ENCODE measurements at places on chromosomes 11 and 22.

GRCh38 chr11:68213555-68214172, 568 bp upstream of the KMT5B start:
- peak; percentile 97 for DNase-seq

DNA sequence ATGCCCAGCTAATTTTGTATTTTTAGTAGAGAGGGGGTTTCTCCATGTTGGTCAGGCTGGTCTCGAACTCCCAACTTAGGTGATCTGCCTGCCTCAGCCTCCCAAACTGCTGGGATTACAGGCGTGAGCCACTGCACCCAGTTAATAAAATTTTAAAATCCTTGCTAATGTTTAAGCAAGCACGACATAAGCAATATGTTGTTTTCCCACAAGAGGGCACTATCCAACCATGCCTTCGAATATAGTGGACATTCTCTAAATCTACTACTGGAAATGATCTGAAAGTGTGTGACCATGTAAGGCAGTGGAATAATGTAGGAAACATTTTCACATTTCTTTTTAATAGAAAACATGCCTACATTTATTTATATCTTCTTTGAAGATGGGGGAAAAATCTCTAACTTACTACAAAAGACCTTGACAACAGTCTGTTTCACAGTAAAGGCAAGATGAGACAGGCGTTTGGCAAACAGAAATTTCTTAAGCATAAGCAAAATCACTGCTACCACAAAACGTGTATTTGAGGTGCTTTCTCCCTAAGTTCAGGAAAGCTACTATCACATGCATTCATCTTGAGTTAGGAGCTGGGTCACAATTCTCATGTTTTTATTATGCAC, 38.2 kb downstream of the PITPNB start:
- no peak for DNase-seq

- DNase-seq: no peak
Measured at GRCh38 chr11:105960252-105961245, 61.5 kb downstream of the MSANTD4 start.

- no peak for DNase-seq
Measured at GRCh38 chr22:24481641-24482040, 13.5 kb upstream of the UPB1 start.

GRCh38 chr11:71248656-71249055, 3.7 kb downstream of the SHANK2 start:
- no peak for DNase-seq

GRCh38 chr11:111707039-111707690, 59.0 kb downstream of the PPP2R1B start:
- peak; percentile 82 for DNase-seq

- DNase-seq: no peak
Measured at GRCh38 chr22:35103761-35104160, 37.8 kb downstream of the ISX start.

DNA sequence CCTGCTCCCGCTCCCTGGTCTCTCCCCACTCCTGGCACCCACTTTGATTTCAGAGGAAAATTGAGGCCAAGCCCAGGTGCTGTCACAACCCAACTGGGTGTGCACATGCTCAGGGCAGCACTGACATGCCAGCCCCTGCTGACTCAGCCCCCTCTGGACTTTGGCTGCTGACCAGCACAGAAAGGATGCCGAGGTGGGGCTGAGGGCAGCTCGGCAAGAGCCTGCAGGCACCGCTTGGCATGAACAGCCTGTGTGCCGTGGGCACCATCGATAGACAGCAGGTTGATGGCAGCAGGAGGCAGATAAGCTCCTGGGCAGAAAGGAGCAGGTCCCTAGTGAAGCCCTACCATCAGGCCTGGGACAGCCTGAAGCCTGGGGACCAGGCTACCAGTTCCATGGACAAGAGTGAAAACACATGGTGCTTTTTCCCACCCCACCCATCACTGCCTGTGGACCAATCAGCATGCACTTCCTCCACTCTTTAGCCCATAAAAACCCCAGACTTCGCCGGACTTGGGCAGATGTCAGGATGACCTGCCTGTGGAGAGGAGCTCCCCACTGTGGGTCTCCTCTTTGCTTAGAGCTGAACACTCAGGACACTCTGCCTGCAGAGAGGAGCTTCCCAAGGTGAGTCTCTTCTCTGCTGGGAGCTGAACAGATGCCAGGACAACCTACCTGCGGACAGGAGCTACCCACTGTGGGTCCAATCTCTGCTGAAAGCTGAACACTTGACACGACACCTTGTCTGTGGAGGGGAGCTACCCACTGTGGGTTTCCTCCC, 832.3 kb downstream of the DLG2 start:
- no peak for DNase-seq

GRCh38 chr11:134045799-134046635, 22.9 kb upstream of the JAM3 start:
- no peak for DNase-seq

GRCh38 chr11:26335903-26336302, 4.0 kb downstream of the ANO3 start:
- DNase-seq: no peak

DNA sequence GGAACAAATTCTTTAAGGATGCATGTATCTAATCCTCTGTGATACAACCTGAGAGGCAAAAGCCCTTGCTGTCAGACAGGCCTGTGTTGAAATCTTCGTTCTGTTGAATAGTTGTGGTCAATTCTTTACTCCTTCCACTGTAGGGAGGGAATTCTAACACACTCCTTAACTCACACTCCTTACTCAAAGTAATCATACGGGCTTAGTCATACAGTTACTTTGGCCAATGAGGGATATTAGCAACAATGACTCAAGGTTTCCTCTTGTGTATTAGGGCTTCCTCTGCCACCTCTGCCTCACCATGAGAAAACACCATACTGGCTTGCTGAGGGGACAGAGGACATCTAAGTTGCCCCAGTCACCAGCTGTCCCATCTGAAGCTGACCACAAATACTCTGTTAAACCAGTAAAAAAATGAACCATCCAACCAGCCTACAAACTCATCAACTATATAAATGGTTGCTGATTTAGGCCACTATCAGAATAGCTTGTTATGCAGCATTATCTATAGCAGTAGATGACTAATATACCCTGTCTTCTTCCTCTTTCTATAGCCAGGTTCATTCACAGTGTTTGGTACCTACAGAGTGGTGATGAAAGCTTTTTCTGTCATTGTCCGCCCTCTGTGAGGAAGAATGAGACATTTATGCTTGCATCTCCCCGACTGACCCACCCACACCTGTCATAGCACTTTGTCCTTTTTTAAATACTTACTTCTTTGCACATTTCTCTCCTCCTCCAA, 322.8 kb upstream of the SYN3 start:
- DNase-seq: no peak

DNA sequence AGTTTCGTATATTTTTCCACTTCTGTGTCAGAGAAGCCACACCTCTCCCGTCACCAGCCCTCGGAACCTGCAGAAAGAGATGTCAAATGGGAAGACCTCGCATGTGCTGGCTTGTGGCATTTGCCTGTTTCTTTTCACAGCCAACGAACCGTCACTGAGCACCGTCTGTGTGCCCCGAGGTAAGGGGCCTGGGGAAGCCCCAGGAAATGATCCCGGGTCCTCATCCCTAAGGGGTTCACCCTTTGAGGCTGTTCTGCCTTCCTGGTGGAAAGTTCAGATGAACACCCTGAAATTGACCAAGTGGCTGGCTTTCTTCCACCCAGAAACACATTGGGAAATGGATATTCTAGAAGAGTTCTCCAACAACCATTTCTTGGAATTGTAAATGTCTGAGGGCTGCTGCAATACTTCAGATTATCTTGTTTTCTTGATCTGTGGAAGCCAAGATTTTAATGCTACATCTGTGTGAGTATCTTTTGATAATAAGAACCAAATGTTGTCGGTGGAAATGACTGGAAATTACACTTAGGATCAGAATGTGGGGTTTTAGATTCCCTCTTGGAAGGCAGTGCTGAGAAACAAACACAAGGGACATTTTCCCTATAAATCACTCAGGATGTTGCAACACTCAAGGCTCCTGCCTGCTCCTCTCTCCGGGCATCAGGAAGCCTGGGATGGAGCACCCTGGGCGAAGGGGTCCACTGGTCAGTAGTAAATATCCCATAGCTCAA, 37.6 kb downstream of the RIBC2 start:
- DNase-seq: no peak

- no peak for DNase-seq
Measured at GRCh38 chr22:29476116-29476515, 3.9 kb upstream of the NEFH start.

DNA sequence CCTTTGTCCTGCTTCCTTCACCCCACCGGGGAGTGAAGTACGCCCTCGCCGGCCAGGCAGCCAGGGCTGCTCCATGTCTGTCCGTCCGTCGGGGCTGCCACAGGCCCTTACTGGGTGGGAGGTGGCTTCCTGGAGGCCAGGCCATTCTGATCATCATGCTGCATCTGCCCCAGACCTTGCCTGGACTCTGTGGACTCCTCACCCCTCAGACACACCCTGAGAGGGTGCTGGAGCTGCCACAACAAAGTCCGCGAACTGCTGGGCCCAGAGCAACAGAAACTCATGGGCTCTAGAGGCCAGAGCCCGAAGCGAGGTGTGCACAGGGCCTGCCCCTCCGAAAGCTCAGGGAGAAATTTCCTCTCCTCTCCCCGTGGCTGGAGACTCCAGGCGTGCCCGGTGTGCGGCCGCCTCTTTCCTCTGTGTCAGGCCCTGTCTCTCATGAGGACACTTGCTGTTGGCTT, 124.2 kb downstream of the KCNQ1OT1 start:
- DNase-seq: no peak

DNA sequence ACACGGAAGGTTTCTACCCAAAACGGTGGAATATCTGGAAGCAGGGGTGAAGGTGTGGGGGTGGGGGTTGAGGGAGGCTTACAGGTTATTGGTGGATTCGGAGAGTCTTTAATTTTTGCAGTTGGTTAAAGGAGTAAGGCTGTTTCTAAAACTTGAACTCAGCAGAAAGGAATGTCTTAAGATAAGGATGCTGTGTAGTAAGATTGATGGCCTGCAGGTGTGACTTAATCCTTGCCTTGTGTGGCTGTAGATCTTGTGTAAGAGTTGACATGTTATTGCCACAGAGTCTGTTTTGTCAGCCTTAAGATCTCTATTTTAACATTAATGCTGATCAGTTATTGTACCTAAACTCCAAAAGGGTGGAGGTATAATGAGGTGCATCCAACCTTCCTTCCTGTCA, 16.4 kb upstream of the OR6M1 start:
- no peak for DNase-seq

DNA sequence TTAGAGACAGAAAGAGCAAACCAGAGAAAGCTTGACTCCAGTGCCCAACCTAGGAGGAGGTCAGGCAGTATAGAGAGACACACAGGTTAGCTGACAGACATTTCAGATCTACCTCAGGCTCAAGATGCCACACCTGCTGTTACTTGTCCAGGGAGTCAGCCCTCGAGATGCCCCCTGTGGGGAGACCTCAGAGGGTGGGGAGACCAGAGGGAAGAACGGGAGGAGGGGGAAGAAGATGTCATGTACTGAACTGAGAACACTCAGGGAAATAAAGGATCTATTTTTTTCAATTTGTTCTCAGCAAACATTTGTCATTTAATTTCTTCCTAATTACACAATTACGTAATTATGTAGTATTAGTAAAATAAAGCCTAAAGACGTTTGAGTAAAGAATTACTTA, 196.3 kb upstream of the CADM1 start:
- no peak for DNase-seq

- no peak for DNase-seq
Measured at GRCh38 chr11:6404342-6405051, 14.2 kb downstream of the SMPD1 start.

DNA sequence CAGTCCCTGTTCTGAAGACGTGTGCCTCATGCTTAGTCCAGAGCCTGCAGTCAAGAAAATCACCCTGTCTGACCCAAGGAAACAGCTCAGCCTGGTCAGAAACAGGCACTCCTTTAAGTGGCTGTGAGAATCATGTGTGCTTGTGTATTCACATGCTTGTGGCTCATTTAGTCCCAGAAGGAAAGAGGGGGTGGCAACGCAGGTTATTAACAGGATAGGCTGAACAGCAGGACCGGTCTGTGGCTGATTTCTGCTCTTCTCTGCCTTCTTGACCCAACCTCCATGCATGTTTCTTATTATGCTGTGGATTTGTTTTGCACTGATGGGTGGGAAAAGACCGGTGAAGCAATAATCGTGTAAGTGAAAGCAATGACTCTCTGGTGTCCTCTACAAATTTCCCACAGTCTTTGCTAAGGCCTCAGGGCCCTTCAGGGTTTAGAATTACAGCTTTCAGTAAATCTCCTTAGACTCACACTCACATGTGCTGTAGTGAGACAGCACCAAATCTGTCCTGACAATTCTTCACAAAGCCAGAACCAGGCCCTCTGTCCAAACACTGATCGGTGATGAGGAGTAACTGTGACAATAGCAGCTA, 288.1 kb downstream of the ETS1 start:
- no peak for DNase-seq

GRCh38 chr11:44277196-44278090, 32.5 kb downstream of the ALX4 start:
- no peak for DNase-seq

GRCh38 chr11:130124096-130124495, 35.5 kb upstream of the ST14 start:
- peak; percentile 44 for DNase-seq

GRCh38 chr11:16902781-16903378, 111.3 kb downstream of the PLEKHA7 start:
- no peak for DNase-seq

GRCh38 chr22:22123118-22123959, 121.2 kb upstream of the VPREB1 start:
- no peak for DNase-seq

DNA sequence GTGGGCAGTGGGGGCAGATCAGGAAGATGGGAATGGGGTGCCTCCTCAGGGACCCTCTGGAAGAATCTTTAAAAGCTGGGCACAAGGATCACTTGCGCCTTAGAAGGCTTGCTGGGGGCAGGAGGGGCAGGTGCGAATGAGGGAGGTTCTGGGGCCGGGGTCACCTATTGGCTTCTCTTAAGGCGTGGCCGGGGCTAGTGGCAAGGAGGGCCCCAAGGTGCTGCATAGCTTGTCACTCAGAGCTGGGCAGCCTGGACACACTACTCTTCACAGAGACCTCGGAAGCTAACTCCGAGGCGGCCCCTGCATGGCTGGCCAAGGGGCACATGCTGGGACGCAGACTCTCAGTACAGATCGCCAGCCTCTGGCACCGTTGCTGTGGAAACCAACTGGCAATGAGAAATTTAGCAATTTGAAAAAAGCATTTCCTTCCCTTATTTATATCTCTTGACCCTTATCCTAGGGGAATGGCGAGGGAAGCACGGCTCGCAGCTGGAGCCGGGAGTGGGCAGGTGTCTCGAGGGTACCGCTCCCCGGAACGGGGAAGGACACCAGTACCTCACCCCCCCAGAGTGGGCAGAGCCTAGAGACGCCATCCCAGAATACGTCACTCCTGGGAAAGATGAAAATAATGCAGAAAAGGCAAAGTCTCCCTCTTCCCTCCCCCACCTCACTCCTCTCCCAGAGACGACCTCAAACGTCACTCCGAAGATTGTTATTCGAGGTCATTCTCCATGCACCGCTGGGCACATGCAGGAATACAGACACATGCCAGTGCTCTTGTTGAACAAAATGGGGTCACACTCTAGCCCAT, 188.1 kb downstream of the CTTN start:
- no peak for DNase-seq

Measured in stomach (tissue), 19 donors.